ENCODE measurements at places on chromosomes 1 and 21. TPM values are rescaled to one million over a fixed set of nuclear protein-coding genes. Genes with fewer than 3 reads are reported as not detected.

The LCE1E gene
- not detected for total RNA-seq

The NPHS2 gene
- not detected for total RNA-seq

The SFN gene
- total RNA-seq, result 0.52 TPM

The ST6GALNAC3 gene
- total RNA-seq, result 3.5 TPM

The NBPF19 gene
- total RNA-seq, result 57.6 TPM

The LCE1C gene
- total RNA-seq, result not detected

The CELA2A gene
- not detected for total RNA-seq

The HES2 gene
- not detected for total RNA-seq

The PRR9 gene
- not detected for total RNA-seq

The TSPEAR gene
- total RNA-seq, result not detected

The TMOD4 gene
- total RNA-seq, result not detected

The SYCP1 gene
- total RNA-seq, result not detected

The S100A7 gene
- total RNA-seq, result not detected

The OR2L5 gene
- not detected for total RNA-seq

The ZNF695 gene
- total RNA-seq, result 0.52 TPM

The DCAF6 gene
- total RNA-seq, result 15.1 TPM

The DYRK3 gene
- 1.5 TPM for total RNA-seq

The SYT11 gene
- total RNA-seq, result 12.0 TPM

The FAM72C gene
- 0.10 TPM for total RNA-seq

The HSPB7 gene
- not detected for total RNA-seq

The CD2 gene
- 110 TPM for total RNA-seq

The AMY1B gene
- total RNA-seq, result not detected

The GREM2 gene
- total RNA-seq, result 0.31 TPM

The PLEKHN1 gene
- 0.10 TPM for total RNA-seq

The SDHC gene
- 22.7 TPM for total RNA-seq

The RPRD2 gene
- 34.1 TPM for total RNA-seq
